ENCODE measurements at places on chromosomes 2 and 18.

DNA sequence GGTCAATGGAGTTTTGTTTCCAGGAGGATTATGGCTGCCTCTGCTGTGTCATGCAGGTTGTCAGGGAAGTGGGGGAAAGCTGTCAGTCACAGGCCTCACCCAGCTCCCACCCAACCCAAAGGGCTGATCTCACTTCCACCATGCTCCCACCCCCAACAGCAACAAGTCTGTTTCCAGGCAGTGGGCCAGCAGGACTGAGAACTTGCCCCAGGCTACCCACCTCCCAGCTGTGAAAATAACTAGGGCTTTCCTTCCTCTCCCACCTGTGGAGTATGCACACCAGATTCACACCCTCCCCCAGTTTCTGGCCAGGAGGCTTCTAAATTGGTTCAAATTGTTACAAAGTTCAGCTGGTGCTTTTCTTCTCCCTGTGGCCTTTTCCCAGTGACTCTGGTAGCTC is 95.6 kb upstream of the ACVR1 start:
- DNase-seq = no peak

GRCh38 chr2:6967301-6967700 is 50.1 kb downstream of the RNF144A start:
- DNase-seq = no peak

DNA sequence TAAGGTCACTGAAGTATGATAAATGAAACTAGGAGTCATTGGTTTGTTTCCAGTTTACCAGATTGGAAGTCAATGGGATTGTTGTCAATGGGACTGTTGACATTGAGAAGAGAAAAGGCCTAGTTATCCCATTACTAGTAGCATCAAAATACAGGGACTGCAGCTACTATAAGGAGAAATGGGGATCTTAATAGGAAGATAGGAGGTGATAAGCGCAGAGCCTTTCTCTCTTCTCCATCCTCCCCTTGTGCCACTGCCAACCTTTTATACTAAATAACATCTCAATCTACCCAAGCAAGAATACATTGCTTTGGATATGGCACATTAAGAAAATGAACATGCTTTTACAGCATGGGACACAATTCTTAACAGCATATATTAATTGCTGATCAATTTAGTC is 10.5 kb upstream of the BBS5 start:
- no peak for DNase-seq

DNA sequence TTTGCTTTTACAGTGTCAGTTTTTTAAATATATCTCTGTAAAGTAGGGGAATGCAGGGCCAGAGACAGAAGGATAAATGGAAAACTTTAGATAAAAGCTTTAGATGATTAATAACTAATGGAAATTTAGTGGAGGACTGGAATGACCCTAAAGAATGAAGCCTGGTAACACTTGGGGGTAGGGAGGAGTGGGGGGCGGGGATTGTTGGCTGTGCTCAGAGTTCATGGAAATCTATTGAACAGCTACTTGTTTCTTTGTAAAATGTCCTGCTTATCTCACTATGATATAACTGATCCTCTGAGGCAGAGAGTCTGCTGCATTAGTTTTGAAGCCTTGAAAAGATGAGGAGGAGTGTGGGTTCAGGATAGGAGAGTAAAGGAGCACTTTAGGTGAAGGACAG is 90.5 kb downstream of the TMEM185B start:
- DNase-seq = no peak

DNA sequence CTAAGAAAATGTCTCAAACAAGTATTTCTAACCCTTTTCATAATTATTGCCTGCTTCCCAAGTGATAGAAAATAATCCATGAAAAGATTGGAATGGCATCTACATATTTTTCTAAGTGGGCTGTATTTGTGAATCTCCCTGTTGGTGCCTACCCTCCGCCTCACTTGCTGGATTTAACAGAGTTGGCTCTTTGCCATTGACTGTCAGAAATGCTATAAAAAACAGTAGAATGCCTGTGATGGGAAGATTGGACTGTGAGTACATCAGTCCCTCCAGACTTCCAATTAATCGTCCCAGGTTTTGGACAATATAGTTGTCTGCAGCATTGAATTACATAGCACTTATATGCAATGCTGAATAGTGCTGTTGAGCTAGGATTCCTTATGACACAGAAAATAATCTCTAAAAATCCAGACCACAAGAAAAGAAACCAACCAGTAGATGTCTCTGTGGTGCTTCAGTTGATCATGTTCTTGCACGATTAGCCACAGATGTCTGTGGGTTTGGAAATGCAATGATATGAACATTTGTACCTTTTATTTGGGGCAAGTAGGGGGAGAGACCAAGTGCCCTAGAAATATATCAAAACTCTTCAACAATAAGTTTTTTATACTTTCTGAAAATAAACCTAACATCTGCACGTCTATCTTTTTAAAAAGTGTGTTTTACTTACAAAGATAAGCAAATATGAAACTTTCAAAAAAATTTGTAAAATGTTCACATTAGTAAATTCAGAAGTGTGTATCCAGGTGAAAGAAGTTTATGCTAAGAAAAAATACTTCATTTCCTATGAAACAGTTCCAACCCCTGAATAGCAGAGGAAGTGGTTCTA is 88.5 kb downstream of the DYNAP start:
- DNase-seq = no peak

DNA sequence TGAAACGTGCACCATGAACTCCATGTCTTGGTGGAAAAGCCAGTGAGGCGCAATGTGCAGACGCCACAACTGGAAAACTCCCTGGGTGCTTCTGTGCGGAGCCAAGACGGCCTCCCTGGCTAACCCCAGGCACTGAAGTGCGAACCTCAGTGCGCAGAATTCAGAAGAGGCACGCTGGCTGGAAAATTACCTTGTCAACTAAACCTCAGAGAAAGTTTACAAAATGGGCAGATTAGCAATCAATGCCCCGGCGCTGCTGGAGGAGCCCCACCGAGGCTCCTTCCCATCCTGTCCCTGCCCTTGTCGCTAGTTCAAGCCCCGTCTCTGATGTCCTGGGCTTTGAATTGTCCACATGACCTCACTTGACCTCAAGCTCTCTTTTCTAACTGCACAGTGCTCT is 22.2 kb downstream of the SNORC start:
- DNase-seq = no peak

- DNase-seq = no peak
These were observed 34.0 kb upstream of the SESTD1 start for GRCh38 chr2:179298666-179299065.
